NCI-H1105 treated with DMSO at 0.1 percent for 48 hours (cell line): ENCODE measurements at places on chromosomes 4 and X.

- peak; percentile 93 for DNase-seq
These were observed 881.6 kb downstream of the PCDH18 start for GRCh38 chr4:136650541-136651277.

- DNase-seq: no peak
These were observed 40.7 kb downstream of the LARP7 start for GRCh38 chr4:112677519-112678091.

- DNase-seq: no peak
These were observed 582.3 kb downstream of the FSTL5 start for GRCh38 chr4:161581262-161582230.

GRCh38 chrX:19855700-19856381, 31.6 kb downstream of the SH3KBP1 start:
- no peak for DNase-seq

DNA sequence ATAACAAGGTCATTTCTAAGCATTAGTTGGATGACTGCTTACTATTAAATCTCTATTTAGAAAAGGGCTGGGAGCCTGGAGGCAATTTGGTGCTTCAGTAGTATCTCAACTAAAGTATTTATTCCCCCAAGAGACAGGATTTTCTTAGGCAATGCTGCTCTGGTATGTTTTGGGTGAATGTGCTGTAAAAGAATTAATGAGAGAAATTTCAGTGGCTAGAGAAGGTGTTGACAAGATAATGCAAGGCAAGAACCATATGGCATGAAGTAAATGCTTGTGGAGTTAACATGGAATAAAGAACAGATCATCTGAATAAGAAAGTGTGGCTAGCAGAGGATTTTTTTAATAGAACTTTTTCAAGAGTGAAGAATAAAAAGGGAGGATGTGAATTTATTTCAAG, 3.9 kb downstream of the CYP2U1 start:
- no peak for DNase-seq

DNA sequence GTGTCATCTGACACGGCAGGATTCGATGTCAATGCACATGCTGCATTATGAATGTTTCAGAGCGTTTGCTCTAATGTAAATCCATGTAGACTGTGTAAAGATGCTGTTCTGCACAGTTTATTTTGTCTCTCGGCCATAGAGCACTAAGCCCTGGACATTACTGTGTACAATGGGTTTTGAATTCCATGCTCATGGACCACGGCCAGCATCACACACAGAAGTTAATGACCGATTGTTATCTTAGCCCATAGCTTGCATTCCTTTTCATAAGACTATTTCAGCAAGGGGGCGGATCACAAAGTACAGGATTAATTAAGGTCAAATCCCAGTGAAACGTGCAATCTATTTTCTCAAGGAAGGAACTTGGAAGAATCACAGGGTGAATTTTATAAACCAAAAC, 286.1 kb upstream of the TENM3 start:
- no peak for DNase-seq

DNA sequence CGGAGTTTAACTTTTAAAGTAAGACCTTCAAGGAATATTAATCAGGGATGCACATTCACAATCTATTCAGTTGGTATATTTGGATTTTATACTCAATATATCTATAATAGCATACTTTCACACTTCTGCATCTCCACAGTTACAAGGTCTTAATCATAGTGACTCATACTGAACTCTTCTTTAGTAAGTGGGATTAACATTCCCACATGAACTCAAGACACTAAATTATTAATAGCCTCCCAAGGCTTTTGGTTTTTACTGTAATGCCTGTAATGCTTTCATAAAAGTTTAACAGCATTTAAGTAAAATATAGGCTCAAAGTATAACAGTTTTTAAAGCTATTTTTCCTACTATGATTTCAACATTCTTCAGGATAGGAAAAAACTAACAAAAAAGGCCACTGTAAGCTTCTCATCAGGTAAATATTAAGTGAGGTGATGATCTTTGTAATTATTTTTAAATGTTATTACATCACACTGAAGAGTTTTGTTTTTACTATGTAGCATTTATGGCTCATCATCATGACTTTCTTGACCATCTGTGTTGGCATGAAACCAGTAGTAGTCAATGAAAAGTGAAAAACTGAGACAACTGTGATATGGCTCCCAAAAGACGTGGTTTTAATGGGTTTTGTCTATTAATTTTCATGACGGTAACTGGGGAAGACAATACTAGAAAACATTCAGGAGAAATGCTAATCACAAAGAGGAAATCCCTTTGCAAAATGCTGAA, 91.5 kb upstream of the GALNT7 start:
- DNase-seq: no peak

DNA sequence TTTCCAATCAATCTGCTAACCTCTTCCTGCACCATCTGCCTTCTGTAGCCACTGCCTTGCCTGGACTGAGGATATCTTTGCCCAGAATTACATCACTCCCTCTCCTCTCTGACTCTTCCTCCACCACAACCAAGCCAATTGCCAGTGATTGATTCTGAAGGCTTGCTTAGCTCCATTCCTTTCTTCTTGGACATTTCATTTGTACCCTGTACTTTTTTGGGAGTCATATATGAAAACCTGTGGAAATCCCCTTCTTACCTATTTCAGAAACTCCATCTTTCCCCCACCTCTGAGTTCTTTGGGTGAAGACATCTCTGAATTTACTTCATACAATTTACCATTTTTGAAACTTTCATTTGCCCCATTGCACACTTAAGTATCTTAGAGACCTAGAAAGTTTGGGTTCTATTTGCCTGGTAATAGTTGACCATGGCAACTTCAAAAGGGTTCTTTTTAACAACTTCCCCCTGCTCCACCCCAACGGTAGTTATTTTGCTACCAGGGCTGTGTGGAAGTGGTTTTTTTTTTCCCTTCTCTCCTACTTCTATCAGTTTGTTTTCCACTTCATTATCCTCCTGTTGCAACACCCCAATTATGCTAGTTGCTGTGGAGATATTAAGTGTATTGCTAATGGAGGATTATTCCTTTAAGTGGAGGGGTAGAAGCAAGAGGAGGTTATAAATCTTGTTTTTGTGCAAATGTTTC, 14.3 kb downstream of the SGMS2 start:
- DNase-seq: no peak

GRCh38 chr4:17038510-17039176, 140.2 kb upstream of the LDB2 start:
- no peak for DNase-seq

DNA sequence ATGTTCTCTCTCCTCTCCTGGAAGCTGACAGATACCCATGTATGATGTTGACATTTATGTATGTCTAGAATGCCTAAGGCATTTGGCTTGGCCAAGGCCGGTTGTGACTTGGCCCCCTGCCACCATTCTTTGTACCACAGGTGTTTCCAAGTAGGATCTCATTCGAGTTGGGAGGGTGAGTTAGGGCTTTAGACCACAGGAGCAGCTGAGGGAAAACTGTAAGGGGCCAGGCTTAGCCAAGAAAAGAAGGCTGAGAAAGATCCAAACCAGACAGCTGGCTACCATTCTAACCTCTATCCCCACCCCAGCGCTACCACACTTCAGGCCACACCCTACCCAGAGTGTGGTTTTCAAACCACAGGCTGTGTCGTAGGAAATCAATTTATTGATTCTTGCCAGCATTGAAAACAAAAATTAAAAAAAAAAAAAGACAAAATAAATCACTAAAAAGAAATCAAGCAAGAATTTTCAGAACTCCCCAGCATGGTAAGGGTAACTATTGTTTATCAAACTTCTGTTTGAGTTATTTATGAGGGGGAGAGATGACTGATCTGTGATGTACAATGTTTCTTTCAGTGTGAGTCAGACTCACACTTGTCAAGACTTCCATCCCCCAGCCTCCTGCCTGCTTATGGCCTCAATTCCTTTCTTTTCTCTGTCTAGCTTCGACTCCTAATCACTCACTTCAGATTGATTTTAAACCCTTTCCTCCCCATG, 9.9 kb downstream of the TMSB4X start:
- peak; percentile 73 for DNase-seq

DNA sequence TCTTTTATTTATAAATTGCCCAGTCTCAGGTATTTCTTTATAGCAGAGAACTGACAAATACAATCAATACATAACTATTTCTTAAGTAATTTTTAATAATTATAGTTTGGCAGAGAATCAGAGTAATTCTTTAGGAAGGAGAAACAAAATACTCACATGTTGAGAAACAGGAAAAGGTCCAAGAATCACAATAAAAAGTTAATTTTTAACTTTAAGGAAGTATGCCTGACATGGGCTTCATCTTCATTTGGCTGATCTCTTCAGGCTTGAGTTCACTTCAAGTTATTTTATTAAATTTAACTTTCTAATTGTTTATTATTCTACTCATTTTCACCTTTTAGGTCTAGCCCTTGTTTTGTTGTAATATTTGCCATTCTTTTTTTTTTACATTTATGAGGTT, 36.1 kb upstream of the RNF150 start:
- DNase-seq: no peak

DNA sequence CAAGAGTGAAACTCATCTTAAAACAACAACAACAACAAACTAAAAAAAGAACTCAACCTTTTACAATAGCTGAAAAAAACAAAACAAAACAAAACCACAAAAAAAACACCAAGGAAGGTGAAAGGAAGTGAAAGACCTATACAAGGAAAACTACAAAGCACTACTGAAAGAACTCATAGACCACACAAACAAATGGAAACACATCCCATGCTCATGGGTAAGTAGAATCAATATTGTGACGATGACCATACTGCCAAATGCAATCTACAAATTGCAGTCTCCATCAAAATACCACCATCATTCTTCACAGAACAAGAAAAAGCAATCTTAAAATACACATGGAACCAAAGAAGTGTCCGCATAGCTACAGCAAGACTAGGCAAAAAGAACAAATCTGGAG, 41.5 kb upstream of the FGF2 start:
- no peak for DNase-seq

GRCh38 chr4:174423257-174423944, 98.9 kb downstream of the HPGD start:
- no peak for DNase-seq

DNA sequence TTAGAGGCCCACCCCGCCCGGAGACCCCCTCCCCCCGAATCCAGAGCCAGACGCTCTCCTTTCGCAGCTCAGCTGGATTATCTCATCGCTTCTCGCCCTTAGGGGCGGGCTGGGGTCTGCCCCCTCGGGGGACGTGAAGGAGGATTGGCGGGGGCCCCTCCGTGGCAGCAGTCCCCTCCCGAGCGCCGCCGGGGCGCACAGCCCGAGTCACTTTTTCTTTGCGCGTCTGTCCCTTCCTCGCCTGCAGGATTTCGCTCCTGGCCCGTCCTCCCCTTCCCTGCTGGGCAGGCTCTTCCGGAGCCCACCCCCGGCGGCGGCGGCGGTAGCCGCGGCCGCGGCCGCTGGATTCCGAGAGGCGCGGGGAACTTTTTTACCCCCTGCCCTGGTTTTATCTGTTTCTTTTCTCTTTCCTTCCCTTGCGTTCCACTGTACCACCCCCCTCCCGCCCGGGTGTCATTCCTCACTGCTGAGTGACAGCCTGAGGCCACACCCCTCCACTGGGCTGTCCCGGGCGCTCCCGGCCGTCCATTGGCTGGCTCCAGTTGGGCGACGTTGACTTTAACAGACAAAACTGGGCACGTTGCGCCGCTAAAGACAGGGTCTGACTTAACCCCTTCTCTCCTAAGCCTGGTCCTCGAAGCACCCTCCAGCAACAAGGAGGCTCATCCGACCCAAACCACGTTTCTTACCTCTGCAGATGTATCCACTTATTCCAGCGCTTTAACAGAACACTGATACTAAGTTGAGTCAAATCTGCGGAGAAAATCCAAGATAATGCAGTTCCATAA, 492 bp upstream of the NKX3-2 start:
- peak; percentile 44 for DNase-seq

DNA sequence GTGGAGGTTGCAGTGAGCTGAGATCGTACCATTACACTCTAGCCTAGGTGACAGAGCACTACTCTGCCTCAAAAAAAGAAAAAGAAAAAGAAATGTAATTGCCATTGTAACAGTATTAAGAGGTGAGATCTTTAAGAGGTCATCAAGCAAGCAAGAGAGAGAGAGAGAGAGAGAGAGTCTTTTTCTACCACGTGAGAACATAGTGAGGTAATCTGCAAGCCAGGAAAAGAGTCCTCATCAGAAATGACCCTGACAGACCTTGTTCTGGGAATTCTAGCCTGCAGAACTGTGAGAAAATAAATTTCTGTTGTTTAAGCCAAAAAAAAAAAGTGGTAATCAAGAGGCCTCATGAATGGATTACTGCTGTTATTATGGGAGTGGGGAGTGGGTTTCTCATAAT, 14.9 kb downstream of the GPKOW start:
- no peak for DNase-seq

DNA sequence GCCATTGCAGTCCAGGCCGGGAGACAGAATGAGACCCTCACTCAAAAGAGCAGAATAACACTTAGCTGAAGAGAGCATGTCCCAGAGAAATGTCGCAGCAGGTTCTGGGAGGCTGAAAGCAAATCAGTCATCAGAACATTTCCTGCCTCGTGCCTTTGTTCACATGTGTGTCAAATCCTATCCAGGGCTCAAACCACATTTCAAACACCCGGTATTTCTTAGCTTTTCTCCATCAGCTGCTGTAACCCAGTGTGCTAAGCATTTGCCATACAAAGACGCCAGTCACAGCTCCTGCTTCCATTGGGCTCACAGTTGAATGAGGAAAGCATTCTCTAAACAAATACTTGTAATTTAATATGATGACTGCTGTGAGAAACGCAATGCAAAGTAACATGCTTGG, 6.0 kb downstream of the PALLD start:
- DNase-seq: no peak

- no peak for DNase-seq
These were observed 301.2 kb downstream of the BMPR1B start for GRCh38 chr4:95058991-95059390.

DNA sequence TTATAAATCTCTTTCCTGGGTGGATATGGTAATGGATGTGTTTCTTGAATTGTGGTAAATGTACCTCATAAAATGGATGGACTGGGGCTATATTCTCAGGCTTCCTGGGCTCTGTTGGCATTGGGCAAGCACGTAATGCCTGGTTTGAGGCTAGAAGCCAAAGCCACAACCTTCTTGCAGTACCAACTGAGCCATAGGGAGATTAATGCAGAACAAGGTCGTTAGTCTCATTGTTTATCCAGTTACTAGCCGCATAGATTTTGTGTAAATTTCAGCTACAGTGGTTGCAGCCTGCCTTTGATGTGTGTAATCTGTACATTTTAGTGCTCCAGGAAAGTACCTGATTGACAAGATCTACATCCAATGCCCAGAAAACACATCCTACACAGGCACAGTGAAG, 7.2 kb upstream of the LEF1 start:
- DNase-seq: no peak

GRCh38 chr4:6495296-6495590, 22.8 kb upstream of the PPP2R2C start:
- no peak for DNase-seq

DNA sequence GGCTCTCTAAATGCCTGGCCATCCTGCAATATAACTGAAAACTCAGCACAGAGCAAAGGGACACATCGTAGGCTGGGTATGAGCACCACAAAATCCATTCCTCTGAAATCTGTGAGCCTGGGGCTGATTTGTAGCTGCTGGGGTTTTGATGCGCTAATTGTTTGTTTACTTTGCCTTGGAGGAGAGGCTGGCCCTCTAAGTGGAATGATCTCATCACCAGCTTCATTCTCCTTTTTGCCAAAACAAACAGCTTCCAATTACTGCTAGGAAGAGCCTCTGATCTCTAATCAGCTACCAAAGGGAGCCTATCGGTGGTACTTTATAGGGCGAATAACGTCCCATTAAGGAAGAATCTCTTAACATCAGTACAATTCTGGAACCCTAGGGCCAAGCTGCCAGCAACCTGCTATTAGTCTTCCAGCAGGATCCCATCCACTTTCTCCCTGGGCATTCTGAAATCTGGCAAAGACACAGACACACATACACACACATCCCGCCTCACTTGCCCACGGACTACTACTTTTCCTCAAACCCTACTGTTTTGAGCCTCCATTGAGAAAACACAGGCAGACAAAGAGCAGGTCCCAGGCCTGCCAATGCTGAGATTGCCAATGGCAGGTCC, 5.8 kb downstream of the ANOS1 start:
- peak; percentile 93 for DNase-seq
